ENCODE measurements at places on chromosomes 1 and 21.

GRCh38 chr1:205480349-205480985, 24.0 kb upstream of the CDK18 start:
- peak; percentile 84 for DNase-seq

DNA sequence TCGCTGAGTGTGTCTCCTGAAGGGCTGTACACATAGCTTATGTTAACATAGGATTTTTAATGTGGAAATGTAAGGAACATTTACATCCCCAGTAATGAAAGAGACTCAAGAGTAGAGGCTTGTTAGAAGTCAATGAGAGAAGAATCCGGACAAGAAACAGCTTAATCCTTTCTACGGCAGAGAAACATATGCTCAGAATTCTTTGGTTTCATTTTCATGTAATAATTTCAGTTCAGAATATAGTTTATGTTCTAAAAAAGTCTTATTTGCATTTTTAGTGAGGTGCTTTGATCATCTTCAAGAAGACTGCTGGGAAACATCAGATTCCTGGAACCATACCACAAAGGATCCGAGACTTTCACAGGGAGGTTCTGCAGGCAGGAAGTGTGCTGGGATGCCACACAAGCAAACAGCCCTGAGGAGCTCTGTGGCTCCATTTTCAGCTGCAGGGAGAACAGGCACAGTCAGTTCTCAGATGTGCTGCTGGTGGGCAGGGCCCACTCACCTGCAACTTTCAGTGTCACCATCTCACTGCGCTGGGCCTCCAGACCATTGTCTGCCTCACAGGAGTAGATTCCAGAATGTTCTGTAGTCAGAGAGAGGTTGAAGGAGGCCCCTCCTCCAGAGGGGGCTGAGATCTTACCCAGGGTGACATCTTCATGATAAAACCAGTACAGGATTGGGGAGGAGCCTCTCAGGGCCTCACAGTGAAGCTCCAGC, 28.4 kb downstream of the FCRL5 start:
- DNase-seq = no peak

- no peak for DNase-seq
These were observed 164.9 kb downstream of the ST6GALNAC3 start for GRCh38 chr1:76239470-76239918.

- DNase-seq = no peak
These were observed 284.4 kb downstream of the VAV3 start for GRCh38 chr1:107680579-107680985.

- DNase-seq = no peak
These were observed 104.1 kb downstream of the KCNN3 start for GRCh38 chr1:154765970-154766369.

GRCh38 chr21:43303275-43304178, 123.4 kb downstream of the SIK1 start:
- DNase-seq = no peak

GRCh38 chr1:8517661-8518489, 200.0 kb downstream of the SLC45A1 start:
- no peak for DNase-seq

GRCh38 chr1:24805534-24806301, 60.5 kb downstream of the CLIC4 start:
- DNase-seq = no peak

DNA sequence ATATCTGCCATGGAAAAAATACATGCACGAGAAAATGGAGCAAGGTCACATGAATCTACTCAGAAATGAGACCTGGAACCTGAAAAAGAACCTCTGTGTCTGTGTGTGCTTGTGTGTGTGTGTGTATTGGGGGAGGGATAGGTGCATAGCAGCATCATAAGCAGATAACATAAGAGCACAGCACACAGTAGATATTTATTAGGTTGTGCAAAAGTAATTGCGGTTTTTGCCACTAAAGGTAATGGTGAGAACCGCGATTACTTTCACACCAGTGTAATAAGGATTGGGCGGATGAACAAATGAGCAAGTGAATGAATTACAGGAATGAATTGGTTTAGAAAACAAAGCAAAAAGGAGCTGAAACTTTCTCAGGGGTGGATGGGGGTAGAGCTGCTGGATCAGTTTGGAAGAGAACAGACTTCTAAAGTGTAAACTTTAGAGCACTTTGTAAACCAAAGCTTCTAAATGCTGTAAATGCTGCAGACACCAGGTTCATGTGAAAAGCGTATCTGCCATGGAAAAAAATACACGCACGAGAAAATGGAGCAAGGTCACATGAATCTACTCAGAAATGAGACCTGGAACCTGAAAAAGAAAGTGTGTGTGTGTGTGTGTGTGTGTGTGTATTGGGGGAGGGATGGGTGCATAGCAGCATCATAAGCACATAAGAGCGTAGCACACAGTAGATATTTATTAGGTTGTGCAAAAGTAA, 156.9 kb downstream of the TOMM20 start:
- DNase-seq = peak; percentile 46

DNA sequence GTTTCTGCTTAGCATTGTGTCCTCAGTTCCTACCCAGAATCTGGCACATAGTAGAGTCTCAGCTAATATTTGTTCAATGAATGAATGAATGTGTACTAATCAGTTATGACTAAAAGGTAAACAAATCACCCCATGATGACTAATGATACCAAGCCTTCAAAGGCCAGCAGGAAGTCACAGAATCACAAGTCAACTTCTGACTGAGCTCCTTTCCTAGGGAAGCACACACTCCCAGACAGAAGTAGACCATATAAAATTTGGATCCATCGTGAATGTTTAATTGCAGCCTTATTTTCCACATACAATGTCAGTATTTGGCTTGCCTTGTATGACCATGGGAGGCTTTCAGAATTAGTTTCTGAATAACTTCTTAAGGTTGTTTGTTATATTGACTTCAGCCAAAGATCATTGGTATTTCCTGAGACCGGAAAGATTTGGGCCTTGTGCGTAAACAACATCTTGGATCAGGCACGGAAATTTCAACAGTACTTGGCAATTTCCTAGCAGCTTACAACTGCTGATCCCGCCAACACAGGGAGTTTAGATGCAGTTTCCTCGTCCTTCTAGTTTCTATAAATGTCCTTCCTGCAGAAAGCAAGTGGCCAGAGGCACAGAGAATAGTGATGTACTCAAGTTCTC, 185.9 kb upstream of the ATP1B1 start:
- DNase-seq = no peak

GRCh38 chr1:27042670-27043069, 30.0 kb upstream of the TENT5B start:
- no peak for DNase-seq

DNA sequence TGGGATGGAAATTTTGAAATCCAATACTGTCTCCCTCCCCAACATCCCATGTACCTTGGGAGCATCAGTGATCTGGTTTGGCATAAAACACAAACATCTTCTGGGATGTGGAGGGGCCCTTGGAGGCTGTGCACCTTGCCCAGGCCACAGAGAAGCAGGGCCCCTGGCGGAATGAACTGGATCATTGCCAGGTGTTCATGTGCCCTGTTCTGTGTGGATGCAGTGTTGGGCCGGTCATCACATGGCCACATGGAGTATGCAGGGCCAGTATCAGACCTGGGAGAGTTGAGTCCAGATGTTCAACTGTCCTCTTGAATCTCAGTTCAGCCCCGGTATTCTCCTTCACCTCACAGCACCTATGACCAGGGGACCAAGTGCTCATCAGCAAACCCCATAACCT, 26.9 kb downstream of the ARHGEF10L start:
- DNase-seq = no peak

GRCh38 chr1:2451741-2452140, 24.3 kb upstream of the PLCH2 start:
- DNase-seq = no peak

DNA sequence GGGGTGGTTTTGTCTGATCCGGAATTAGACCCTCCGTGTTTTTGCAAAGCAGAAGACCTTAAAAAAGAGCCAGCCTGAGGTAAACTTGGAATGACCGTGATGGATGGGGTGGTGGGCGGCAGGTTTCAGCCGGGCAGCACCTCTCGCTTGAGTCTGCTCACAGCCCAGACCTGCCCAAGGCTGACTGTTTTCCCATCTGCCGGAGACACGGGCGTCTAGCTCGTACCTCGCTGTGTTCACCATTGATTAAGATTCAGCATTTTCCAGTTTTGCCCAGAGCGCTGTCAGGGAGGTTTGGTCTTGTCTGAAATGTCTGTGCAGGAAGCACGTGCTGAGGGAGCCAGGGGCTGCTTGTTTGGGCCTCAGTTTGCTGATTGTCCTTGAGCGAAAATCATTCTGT, 591 bp downstream of the KCNAB2 start:
- DNase-seq = no peak

DNA sequence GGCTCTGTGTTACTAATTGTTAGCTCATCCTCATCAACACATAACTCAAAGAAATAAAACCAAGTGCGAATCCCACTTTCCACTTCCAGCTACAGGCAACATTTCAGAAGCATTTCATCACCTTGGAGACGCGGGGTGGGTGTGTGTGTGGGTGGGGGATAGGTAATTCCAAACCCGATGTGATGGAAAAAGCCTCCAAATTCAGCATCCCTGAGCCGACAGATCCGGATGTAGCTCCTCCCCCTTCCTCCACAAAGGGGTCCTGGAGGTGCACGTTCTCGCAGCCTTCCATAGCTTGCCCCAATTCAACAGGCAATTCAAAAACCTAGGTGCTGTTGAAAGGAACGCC, 486 bp downstream of the HSPA13 start:
- DNase-seq = no peak

DNA sequence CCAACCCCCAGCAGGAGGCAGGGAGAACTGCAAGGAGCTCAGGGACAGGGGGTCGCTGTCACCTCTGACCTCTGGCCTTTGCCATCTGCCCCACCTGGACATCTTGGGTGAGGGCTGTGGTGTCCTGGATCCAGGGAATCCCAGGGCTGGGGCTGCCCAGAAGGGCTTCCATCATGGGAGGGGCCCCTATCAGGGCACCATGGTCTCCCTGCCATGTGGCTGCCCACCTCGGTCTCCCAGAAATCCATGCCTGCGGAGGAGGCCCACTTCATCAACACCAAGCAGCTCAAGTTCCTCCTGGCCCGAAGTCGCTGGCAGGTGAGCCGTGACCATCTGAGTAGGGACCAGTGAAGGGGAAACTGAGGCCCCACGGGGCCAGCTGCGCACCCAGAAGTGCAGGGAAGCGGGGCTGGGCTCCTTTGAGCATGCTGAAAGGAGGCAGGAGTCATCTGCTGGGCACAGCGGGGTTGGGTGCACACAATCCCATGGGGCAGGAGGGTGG, 36.1 kb downstream of the TRIM11 start:
- no peak for DNase-seq

DNA sequence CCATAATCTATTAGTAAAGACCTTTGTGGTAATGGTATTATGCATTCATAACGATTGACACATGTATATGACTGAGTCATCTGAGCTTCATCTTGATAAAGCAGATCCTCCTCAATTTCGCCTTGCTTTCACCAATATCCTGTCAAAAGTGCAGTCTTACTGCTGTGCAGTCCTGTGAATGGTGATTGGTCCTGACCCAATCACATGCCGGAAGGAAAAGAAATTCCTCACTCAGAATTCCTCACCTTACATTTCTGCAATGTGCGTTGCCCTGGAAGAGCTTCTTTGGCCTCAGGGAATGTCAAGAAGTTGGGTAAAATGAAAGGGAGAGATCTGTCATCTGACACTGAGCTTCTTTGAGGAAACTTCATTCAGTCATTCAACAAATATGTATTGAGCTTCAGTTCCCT, 121.0 kb upstream of the TSPAN2 start:
- no peak for DNase-seq

- no peak for DNase-seq
These were observed 1.8 kb upstream of the SPRR1A start for GRCh38 chr1:152982076-152982475.

GRCh38 chr21:14356746-14357145, 26.2 kb downstream of the HSPA13 start:
- no peak for DNase-seq

- DNase-seq = no peak
These were observed 229.9 kb downstream of the AKT3 start for GRCh38 chr1:243620096-243620495.

- DNase-seq = peak; percentile 15
These were observed 107.5 kb downstream of the MRPS6 start for GRCh38 chr21:34180826-34181359.
